Sigmoid colon (tissue), 7 donors: ENCODE measurements at places on chromosomes 16 and 17.

- H3K4me3 ChIP-seq: no peak overlapping the region
- no peaks in the 10 kb centered on the region for H3K27me3 ChIP-seq
- DNase-seq: no peak
These were observed 206.9 kb upstream of the C17orf78 start for GRCh38 chr17:37168731-37169353.

DNA sequence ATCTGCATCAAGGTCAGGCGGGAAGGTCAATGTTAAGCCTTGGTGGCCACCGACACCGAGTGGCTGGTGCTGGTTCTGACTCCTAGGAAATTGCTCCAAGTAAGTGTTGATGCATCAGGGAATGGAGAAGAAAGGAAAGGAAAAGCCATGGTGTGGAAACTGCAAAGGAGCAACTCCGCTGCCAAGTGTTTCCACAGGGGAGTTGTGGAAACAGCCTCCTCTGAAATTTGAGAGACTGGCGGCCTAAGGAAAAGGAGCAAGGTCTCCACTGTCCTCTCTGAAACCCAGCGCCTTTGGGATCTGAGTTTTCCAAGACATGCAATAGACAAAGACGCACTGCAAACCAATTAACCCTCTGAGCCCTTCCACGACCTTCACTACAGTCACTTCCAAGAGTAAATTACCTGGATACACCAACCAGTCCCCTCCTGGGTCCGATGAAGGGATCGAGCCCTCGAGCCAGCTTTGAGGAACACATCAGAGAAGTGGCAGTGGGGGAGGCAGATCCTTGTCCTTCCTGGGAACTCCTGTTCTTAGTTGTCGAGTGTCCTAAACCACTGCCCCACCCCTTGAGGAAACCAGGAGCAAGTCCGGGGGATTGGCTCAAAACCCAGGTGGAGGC lies 51.1 kb downstream of the SRL start:
- no peak for DNase-seq
- H3K27me3 ChIP-seq: no peaks in the 10 kb centered on the region
- no peaks in the 10 kb centered on the region for H3K36me3 ChIP-seq
- H3K27ac ChIP-seq: no peak overlapping the region

- H3K27ac ChIP-seq: no peak overlapping the region
- H3K4me3 ChIP-seq: no peak overlapping the region
- H3K4me1 ChIP-seq: no peaks in the 10 kb centered on the region
- no peaks in the 10 kb centered on the region for H3K36me3 ChIP-seq
- H3K27me3 ChIP-seq: no peaks in the 10 kb centered on the region
- no peak for DNase-seq
These were observed 137.8 kb downstream of the UTP18 start for GRCh38 chr17:51398128-51398525.

GRCh38 chr17:7632492-7632894 lies 2.6 kb downstream of the SHBG start:
- H3K36me3 ChIP-seq: no peaks in the 10 kb centered on the region
- H3K27ac ChIP-seq: no peak overlapping the region
- no peak for DNase-seq
- H3K27me3 ChIP-seq: no peaks in the 10 kb centered on the region
- H3K4me3 ChIP-seq: no peak overlapping the region

DNA sequence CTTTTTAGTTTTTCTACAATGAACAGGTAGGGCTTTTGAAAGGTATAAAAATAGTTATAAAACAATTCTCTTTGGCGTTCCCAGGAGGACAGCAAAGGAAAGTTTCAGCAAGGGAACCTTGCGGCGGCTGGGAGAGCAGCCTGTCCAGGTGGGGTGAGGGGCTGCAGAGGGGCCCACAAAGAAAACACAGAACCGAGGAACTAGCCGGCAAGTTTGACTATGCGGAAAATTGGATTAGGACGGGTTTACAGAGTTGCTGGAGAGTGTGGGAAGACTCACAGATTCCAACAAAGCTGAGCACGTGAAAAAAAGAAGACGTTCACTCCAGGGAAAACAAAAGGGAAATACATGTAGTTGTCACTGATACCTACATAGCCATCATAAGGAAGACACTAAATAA lies 40.2 kb upstream of the METTL16 start:
- no peak for DNase-seq
- no peak overlapping the region for H3K27ac ChIP-seq
- no peak overlapping the region for H3K4me3 ChIP-seq
- H3K27me3 ChIP-seq: no peaks in the 10 kb centered on the region
- no peaks in the 10 kb centered on the region for H3K4me1 ChIP-seq
- H3K36me3 ChIP-seq: no peaks in the 10 kb centered on the region

DNA sequence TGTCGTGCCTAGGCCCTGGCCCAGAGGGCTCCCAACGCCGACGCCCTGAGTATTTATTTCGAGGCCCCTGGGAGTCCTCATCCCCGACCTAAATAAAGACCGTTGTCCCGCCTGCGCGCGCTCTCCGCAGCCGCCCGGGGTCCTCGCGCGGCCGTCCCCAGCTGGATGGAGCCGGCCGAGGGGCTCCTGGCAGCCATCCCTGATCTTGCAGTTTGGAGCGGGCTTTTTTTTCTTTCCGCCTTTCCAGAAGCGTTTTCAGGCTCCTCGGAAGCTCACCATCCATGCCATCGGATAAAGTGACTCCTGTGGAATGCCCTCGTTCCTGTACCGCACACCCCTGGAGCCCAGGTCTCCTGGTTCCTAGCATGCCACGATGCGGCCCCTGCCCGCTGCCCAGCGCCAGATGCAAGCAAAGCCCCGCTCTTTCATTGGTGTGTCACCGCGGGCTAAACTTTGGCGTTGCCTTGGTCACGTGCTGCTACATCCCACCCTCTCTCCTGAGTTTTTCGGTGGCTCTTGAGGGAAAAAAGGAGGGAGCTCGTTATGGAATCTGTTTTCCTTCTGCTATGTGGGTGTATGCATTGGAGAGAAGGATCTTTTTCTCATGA lies 716 bp downstream of the TMEM94 start:
- no peaks in the 10 kb centered on the region for H3K36me3 ChIP-seq
- H3K27ac ChIP-seq: peak overlapping the region; percentile 88
- DNase-seq: no peak

DNA sequence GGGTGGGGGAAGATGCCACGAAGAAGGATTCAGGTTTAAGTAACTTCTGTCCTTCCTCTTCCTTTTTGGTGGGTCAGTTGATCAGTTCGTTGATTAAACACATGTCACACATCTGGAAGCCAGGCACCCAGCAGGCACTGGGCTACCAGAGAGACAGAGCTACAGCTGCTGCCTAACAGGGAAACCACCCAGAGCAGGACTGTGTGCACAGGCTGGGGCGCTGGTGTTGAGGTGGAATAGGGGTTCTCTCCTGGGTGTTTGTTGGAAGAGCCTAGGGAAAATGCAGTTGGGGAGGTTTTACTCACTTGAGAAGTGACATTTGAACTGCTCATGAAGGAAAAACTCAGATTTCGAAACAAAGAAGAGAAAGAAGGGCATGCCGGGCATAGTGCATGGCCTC lies 152.4 kb downstream of the IRX5 start:
- no peaks in the 10 kb centered on the region for H3K4me1 ChIP-seq
- DNase-seq: no peak
- no peaks in the 10 kb centered on the region for H3K27me3 ChIP-seq
- no peak overlapping the region for H3K4me3 ChIP-seq

GRCh38 chr17:82082456-82082855 lies 15.6 kb downstream of the FASN start:
- no peaks in the 10 kb centered on the region for H3K27me3 ChIP-seq
- H3K36me3 ChIP-seq: peaks cover 57% of the 10 kb centered on the region
- no peak for DNase-seq
- no peaks in the 10 kb centered on the region for H3K4me1 ChIP-seq

- no peaks in the 10 kb centered on the region for H3K36me3 ChIP-seq
- no peaks in the 10 kb centered on the region for H3K27me3 ChIP-seq
- H3K27ac ChIP-seq: peak overlapping the region; percentile 78
- DNase-seq: no peak
These were observed 1.8 kb downstream of the ST3GAL2 start for GRCh38 chr16:70437017-70437581.

DNA sequence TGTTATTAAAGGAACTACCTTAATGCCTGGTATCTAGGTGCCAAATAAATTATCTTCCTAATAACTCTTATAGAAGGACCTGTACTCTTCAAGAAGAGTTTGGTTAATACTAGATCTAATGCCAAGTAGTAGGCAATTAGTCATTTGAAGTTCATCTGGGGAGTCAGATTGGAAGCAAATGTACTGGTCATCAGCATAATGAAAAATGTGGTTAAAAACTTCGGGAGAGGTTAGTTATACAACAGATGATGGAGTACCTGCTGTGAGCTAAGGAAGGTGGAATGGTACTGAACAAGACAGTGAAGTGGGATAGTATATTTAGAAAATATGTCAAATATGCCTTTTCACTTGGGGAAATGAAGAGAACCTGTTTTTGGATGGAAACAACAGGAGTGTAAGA lies 49.2 kb downstream of the TNRC6A start:
- DNase-seq: no peak
- peaks cover 61% of the 10 kb centered on the region for H3K4me1 ChIP-seq
- H3K4me3 ChIP-seq: no peak overlapping the region
- no peaks in the 10 kb centered on the region for H3K27me3 ChIP-seq
- H3K36me3 ChIP-seq: peaks cover 9% of the 10 kb centered on the region

GRCh38 chr17:42706732-42707131 lies 24.4 kb downstream of the CNTNAP1 start:
- peaks cover 95% of the 10 kb centered on the region for H3K36me3 ChIP-seq
- no peaks in the 10 kb centered on the region for H3K27me3 ChIP-seq

DNA sequence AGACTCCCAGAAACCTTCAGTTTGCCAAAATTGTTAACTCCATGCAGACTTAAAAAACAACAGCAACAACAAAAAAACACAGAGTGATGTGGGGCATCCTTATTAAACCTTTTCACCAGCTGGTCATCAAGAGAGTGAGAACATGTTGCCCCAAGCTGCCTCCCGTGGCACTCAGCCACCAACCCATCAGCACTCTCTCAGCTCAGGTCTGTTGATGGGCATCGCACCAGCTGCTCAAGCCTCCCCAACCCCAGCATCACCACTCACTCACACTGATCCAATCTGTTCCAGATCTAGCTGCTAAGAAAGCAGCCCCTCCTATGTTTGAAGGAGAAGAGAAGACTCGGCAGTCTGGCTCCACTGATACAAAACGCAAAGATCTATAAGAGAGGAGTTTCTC lies 46.8 kb downstream of the SLC39A11 start:
- no peak for DNase-seq
- H3K36me3 ChIP-seq: no peaks in the 10 kb centered on the region
- no peaks in the 10 kb centered on the region for H3K27me3 ChIP-seq
- no peak overlapping the region for H3K27ac ChIP-seq
- no peak overlapping the region for H3K4me3 ChIP-seq
- H3K4me1 ChIP-seq: no peaks in the 10 kb centered on the region

DNA sequence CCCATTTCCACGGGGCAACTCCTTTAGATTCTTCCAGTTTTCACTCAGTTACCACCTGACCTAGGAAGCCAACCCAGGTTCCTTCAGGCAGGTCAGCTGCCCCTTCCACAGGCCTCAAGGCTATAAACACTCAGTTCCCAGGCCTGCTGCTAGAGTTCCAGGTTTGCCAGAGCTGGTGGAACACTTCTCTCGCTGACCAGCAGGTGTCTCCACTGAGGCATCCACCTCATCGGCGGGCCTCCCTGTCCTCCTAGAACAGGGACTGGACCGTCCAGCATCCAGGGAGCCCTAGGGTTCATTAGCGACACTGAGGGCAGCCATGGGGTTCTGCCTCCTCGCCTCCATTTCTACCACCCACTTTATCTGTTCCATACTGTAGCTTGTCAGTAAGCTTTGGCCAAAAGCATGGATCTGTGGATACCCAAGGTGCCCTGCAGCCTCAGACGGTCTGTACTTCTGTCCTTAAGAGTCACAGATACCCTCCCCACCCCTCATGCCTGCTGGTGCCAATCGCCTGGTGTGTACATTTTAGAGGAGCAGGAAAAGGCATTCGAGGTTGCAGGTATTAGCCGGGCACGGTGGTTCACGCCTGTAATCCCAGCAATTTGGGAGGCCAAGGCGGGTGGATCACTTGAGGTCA lies 29.0 kb downstream of the PIMREG start:
- H3K27ac ChIP-seq: no peak overlapping the region
- H3K27me3 ChIP-seq: no peaks in the 10 kb centered on the region
- DNase-seq: peak; percentile 83
- H3K4me3 ChIP-seq: no peak overlapping the region

GRCh38 chr16:71807905-71808592 lies 585 bp downstream of the AP1G1 start:
- H3K4me3 ChIP-seq: peak overlapping the region; percentile 98
- H3K36me3 ChIP-seq: no peaks in the 10 kb centered on the region
- H3K27ac ChIP-seq: peak overlapping the region; percentile 94
- DNase-seq: peak; percentile 69
- no peaks in the 10 kb centered on the region for H3K4me1 ChIP-seq

GRCh38 chr17:77354420-77354669 lies 213.6 kb downstream of the SEC14L1 start:
- peaks cover 47% of the 10 kb centered on the region for H3K4me1 ChIP-seq
- H3K27ac ChIP-seq: peak overlapping the region; percentile 74
- no peak for DNase-seq
- no peak overlapping the region for H3K4me3 ChIP-seq

GRCh38 chr16:68792465-68793324 lies 50.6 kb upstream of the TANGO6 start:
- no peaks in the 10 kb centered on the region for H3K36me3 ChIP-seq
- H3K4me1 ChIP-seq: no peaks in the 10 kb centered on the region
- no peak overlapping the region for H3K27ac ChIP-seq
- no peak overlapping the region for H3K4me3 ChIP-seq
- no peak for DNase-seq

GRCh38 chr16:48745541-48745940 lies 135.6 kb upstream of the N4BP1 start:
- no peaks in the 10 kb centered on the region for H3K4me1 ChIP-seq
- no peak for DNase-seq
- no peaks in the 10 kb centered on the region for H3K36me3 ChIP-seq

- DNase-seq: no peak
- H3K4me1 ChIP-seq: no peaks in the 10 kb centered on the region
- no peak overlapping the region for H3K27ac ChIP-seq
These were observed 418.7 kb downstream of the KCNJ2 start for GRCh38 chr17:70588003-70588402.

- H3K4me1 ChIP-seq: peaks cover 5% of the 10 kb centered on the region
- no peaks in the 10 kb centered on the region for H3K36me3 ChIP-seq
- H3K27ac ChIP-seq: peak overlapping the region; percentile 12
- H3K4me3 ChIP-seq: no peak overlapping the region
These were observed 5.9 kb upstream of the PIRT start for GRCh38 chr17:10843811-10844210.

GRCh38 chr17:41492771-41493170 lies 3.1 kb upstream of the KRT36 start:
- H3K4me3 ChIP-seq: no peak overlapping the region
- no peak for DNase-seq
- H3K4me1 ChIP-seq: no peaks in the 10 kb centered on the region
- H3K36me3 ChIP-seq: no peaks in the 10 kb centered on the region

DNA sequence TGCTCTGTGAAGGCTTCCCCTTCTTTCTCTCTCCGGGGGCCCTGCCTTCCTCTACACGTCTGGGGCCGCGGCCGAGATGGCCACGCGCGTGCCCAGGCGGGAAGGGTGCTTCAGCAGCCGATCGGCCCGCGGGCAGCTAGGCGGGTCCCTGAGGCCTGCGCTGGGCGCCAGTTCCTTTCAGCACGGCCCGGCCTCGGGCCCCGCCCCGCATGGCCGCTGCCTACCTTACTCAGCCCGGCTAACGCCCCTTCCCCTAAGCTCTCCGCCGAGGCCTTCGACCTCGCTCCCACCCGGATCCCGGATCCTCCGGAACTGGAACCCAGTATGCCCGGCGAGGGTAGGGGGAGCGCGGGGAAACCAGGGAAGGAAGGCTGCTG lies 335 bp downstream of the TMEM11 start:
- no peaks in the 10 kb centered on the region for H3K27me3 ChIP-seq
- peak overlapping the region; percentile 89 for H3K4me3 ChIP-seq
- H3K27ac ChIP-seq: peak overlapping the region; percentile 93
- DNase-seq: peak; percentile 71
- H3K4me1 ChIP-seq: peaks cover 54% of the 10 kb centered on the region
- no peaks in the 10 kb centered on the region for H3K36me3 ChIP-seq
